Foreskin keratinocyte (primary cell): ENCODE measurements at places on chromosomes 1 and 21. TPM values are rescaled to one million over a fixed set of nuclear protein-coding genes. Genes with fewer than 3 reads are reported as not detected.
A peak's percentile ranks its signal among the peaks of the same experiment; 100 is the strongest.

DNA sequence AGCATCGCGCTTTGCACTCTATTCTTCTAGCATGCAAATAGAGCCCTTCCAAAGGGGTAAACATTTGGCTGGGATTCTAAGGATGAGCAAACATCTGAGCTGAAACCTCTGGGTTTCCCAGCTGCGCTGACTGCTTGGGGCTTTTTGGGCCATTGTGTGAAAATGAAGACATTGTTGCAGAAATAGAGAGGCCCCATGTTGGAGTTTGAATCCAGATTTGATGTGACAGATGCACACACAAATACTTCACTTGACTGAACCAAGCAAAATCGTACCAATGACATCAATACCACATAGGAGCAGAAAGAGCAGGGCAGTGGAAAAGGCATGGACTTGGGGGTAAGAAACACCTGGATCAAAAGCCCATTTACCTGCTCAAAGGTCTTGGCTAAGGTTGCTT lies 144.6 kb upstream of the HMGB4 start:
- no peak for DNase-seq

- peak; percentile 65 for DNase-seq
These were observed 1.5 kb downstream of the CACHD1 start for GRCh38 chr1:64471218-64472039.

- no peak for DNase-seq
These were observed 322.4 kb upstream of the SGIP1 start for GRCh38 chr1:66211521-66211920.

The CELA2B gene
- total RNA-seq: not detected in 2 replicates

DNA sequence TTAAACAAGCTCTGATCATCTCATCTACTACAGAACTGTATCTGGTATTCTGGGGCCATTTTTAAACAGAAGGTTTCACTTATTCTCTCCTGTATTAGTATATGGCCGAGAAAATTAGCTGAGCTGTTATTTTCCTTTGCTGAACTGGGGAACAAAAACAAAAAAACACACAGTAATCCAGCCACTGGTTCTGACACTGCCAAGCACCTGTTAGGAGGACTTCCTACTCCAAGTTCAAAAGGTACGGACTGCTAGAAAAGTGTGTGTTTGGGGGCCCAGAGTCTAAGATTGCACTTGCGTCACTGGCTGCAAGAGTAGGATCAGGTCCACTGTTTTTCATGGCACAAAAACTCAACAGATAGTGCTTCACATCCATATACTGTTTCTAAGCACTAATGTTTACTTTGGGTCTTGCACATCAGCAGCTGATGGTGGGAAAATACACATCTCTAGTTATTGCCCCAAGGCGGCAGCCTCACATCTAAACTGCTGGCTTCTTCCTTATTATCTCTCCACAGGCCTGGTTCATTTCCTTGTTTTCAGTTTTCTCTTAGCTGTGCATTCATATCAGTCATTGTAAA lies 226.1 kb downstream of the FGGY start:
- DNase-seq: no peak

The RPS27 gene
- 3,292 and 3,513 TPM in 2 replicates for total RNA-seq

DNA sequence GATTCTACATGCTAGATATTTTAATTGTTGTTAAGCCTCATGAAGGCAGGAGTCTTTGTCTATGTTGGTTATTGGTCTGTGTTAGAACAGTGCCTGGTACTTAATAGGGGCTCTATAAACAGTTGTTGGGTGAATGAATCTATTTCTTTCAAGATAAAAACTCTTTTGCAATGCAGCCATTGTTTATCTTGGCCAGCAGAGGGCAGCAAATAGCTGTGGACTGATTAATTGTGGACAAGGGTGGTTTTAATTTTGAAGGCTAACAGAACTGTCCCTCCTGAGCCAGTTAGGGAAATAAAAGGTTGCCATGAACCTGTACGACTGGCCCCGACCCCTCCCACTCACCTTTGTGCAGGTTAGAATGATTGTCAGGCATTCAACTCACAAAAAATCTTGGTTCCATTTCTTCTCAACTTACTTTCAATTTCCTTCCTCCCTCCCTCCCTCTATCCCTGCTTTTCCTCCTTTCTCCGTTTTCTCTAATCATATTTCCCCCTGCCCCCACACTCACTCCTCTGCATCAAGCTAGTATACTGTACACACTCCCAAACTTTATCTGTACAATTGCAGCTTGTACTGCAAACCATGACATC lies 66.3 kb upstream of the DIRAS3 start:
- peak; percentile 20 for DNase-seq

The PRAMEF27 gene
- total RNA-seq: not detected in 2 replicates

DNA sequence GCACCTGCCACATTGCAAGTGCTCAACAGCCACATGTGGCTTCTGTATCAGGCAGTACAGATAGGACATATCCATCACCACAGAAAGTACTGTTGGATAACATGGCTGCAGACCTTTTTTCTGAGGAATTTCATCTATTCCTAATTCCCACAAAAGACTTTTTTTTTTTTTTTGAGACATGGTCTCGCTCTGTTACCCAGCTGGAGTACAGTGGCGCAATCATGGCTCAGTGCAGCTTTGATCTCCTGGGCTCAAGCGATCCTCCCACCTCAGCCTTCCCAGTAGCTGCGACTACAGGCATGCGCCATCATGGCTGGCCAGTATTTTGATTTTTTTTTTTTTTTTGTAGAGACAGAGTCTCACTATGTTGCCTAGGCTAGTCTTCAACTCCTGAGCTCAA lies 33.3 kb downstream of the YARS1 start:
- no peak for DNase-seq

DNA sequence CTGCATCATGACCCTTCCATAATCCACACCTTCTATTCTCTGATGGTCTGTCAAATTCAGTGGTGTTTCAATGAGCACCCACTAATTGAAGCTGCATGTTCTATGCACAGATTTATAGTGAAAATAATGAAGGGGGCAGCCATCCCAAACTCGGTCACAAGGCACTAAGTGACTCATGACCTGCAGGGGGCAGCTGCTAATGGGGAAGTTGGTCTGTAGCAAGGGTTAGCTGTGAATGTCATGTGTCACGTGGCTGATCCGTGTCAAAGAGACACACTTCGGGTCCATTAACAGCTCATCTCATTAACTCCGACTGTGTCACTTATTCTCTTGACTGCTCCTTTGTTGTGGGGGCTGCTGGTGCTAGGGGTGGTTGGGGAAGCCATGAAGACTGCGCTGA lies 306.6 kb downstream of the PCP4 start:
- no peak for DNase-seq

The UQCRHL gene
- 3.2 and 5.3 TPM in 2 replicates for total RNA-seq

The S100A4 gene
- 12.1 and 23.7 TPM in 2 replicates for total RNA-seq

The UBE2U gene
- total RNA-seq: not detected in 2 replicates

GRCh38 chr1:242017580-242018233 lies 18.8 kb upstream of the MAP1LC3C start:
- no peak for DNase-seq

The GPBP1L1 gene
- 90.5 and 93.7 TPM in 2 replicates for total RNA-seq

DNA sequence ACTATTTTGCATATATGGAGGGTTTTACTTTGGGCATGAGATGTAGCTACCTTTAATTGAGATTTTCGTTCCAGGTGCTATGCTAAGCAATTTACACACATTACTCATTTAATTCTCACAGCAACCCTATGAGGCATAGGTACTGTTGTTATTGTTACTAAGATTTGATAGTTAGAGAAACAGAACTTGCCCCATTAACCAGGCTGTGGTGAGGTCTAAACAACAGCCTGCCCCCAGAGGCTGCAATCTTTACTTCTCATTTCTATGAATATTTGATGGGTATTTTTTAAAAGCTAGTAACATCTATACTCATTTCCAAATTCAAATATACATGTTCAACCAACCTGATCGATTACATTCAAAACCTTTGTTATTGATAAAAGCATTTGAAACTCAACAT lies 155.6 kb downstream of the GALNT2 start:
- no peak for DNase-seq

The GPR25 gene
- not detected in 2 replicates for total RNA-seq

DNA sequence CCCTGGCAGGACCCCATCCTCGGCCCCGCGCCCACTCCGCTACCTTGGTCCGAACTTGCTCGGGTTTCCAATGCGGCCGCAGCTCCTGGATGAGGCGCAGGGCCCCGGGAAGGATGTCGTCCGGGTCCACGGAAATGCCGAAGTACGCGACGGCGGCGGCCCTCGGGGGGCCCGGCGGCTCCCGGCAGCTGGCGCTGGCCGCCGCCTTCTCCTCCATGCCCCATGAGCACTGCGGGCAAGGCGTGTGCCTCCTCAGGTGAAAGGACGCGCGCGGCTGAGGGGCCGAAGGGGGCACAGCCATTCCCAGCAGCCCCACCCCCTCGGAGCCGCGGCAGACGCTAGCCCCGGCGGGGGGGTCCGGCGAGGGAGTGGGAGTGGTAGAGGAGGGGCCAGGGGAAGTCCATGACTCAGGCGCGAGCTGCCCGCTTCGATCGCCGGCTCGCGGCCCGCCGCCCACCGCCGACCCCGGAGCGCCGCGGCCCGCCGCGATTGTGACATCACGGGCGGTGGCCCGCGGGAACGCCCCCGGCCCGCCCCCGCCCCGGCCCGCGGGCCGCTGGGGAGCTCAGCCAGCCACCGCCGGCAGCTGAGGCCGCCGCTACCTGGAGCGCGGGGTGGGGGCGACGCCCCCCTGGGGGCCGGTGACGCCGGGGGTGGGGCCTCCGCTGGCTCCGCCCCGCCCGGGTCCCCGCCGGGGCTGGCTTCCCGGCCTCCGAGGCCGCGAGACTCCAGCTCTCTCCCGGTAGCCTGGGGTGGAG lies at the start of gene ETNK2:
ETNK2 (minus strand) TSS at position 493 of the 758 bp plus-strand sequence; CDS start at position 301, 192 bp downstream.
- DNase-seq: no peak

GRCh38 chr1:108141621-108142020 lies 58.5 kb downstream of the SLC25A24 start:
- peak; percentile 55 for DNase-seq

The S100A3 gene
- 14.3 and 18.5 TPM in 2 replicates for total RNA-seq

The NHLH1 gene
- total RNA-seq: 0.04 TPM in 1 of 2 replicates, not detected in the other

The SLC5A9 gene
- total RNA-seq: not detected in 2 replicates

- no peak for DNase-seq
These were observed 9.0 kb downstream of the IGSF9 start for GRCh38 chr1:159936273-159936904.

The HAO2 gene
- not detected in 2 replicates for total RNA-seq

GRCh38 chr1:116470671-116471070 lies 97.6 kb downstream of the ATP1A1 start:
- DNase-seq: no peak

- peak; percentile 52 for DNase-seq
These were observed at the start of gene ESRRG for GRCh38 chr1:216723274-216723780. Gene ESRRG, minus strand, starts transcription at chr1:216723429. Its CDS starts 130 bp downstream, at chr1:216723299.

DNA sequence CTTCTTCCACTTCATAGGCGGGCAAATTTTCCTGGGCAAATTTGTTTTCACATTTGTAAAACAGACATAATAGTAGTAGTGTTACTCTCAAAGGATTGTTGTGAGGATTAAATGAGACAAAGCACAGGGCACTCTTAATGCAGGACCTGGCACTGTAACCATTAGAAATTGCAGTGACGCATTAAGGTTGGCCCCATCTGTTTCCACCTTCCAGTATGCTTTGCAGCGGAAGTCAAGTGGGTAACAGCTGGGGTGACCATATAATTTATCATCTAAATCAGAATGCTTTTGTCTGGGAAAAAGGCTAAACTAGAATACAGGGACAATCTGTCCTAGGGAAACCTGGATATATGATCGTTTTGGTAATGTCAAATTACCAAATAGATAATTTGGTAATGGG lies 132.5 kb upstream of the CACHD1 start:
- DNase-seq: no peak

GRCh38 chr1:212506666-212507065 lies 73.9 kb downstream of the NENF start:
- DNase-seq: no peak

DNA sequence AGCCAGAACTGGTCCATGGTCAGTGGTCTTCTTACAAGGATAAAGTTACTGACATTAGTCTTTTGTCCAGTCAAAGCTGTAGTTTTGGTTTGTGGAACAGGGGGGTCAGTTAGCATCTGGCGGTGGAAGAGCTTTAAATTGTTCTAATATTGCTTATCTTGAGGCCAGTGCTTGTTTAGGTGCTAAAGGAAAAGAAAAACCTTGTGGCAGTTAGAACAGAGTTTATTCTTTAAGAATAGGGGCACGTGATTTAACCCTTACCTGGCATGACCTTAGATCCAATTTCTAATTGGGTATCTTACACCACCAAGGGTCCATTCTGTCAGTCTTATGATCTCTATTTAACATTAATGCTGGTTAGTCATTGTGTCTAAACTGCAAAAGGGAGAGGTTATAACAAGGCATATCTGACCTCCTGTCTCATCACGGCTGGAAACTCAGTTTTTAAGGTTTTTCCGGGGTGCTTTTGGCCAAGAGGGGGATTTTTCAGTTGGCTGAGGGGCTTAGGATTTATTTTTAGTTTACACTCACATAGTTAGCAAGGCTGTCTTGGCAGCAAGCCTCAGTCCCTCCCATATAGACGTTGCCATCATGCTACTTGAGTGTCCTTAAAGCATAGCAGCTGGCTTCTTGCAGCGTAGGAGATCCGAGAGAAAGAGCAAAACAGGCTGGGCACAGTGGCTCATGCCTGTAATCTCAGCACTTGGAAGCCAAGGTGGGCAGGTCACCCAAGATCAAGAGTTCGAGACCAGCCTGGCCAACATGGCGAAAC lies 60.1 kb upstream of the FAM89A start:
- no peak for DNase-seq

The RGS8 gene
- not detected in 2 replicates for total RNA-seq

DNA sequence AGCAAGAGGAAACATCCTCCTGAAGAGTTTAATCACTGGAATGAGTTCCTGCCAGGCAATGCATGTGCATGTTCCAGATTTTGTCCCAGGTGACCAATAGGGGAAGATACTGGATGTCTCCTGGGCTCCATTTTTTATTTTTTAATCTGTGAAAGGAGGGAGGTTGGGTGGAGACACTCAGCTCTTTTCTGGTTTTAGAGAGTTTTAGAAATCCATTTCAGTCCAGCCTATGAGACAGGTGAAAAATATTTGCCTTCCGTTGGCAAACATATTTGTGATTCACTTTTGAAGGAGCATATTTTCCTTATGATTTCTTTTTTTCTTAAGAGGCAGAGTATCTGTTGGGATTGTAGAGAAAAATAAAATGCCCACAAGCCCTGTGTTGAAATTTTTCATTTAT lies 70.7 kb downstream of the ABCA4 start:
- peak; percentile 71 for DNase-seq
